ENCODE measurements at places on chromosomes 5 and 9. TPM values are rescaled to one million over a fixed set of nuclear protein-coding genes. Genes with fewer than 3 reads are reported as not detected.

Gene DDX46
- 30.5 TPM for total RNA-seq

Gene GRM6
- not detected for total RNA-seq

Gene PCDHGA6
- total RNA-seq, result 0.47 TPM

Gene FOXD4L3
- total RNA-seq, result 0.94 TPM

Gene GLDC
- 0.71 TPM for total RNA-seq

Gene CCNI2
- total RNA-seq, result 8.1 TPM

Gene PCDHGA1
- total RNA-seq, result 0.09 TPM

Gene PCDHB10
- total RNA-seq, result 0.19 TPM

Data from thymus (tissue), 14 donors.